Caco-2 (cell line): ENCODE measurements at places on chromosomes 2 and 18.
A peak's percentile ranks its signal among the peaks of the same experiment; 100 is the strongest.

GRCh38 chr18:26565514-26565913, 17.2 kb upstream of the KCTD1 start:
- DNase-seq = no peak

GRCh38 chr18:55220523-55220922, 261.3 kb upstream of the CCDC68 start:
- no peak for DNase-seq

DNA sequence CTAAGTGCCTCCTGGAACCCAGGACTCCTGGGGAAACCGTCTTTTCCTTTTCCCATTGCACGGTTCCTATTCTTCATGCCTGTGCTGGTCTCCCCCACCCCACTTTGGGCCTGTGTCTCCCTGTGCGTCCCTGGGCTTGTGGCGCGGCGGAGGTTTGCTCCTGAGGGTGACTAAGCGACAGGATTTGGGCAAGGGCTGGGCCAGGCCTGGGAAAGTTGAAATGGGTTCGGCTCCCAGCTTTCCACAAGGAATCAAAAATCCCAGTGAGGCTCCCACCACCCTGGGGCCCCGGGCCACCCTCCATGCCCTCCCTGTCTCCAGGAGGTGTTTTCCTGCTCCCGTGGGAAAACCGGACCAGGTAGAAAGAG, 197.6 kb downstream of the NDUFA10 start:
- DNase-seq = no peak

GRCh38 chr2:188416367-188416766, 124.7 kb downstream of the GULP1 start:
- no peak for DNase-seq

GRCh38 chr2:209383212-209383611, 40.6 kb upstream of the MAP2 start:
- DNase-seq = no peak

- DNase-seq = peak; percentile 79
Observed at GRCh38 chr2:185291035-185291647, 447.5 kb upstream of the FSIP2 start.

GRCh38 chr2:144624451-144624850, 104.5 kb upstream of the ZEB2 start:
- no peak for DNase-seq

DNA sequence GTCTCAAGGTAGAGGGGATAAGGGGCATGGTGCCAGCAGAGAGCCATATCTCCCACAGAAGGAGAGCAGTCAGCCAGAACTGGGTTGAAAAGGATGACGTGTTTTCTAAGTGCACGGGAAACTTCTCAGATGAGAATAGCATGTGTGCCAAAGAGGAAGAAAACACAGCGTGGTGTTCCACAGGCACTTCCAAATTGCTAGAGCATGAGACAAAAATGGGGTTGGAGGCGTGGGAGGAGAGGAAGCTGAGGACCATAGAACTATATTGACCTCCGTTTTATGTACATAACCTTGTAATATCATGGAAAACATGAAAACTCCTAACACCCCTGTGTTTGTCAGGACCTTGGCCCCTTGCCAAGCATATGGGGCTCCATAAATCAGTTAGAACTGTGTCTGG, 682.7 kb upstream of the RAB6C start:
- DNase-seq = no peak

- DNase-seq = no peak
Observed at GRCh38 chr18:45464619-45465018, 150.7 kb upstream of the SLC14A2 start.

GRCh38 chr2:171522052-171522787, at the start of gene CYBRD1:
TSS of gene CYBRD1 (plus strand) at chr2:171522474. CDS start at chr2:171522546, 72 bp downstream.
- peak; percentile 59 for DNase-seq

DNA sequence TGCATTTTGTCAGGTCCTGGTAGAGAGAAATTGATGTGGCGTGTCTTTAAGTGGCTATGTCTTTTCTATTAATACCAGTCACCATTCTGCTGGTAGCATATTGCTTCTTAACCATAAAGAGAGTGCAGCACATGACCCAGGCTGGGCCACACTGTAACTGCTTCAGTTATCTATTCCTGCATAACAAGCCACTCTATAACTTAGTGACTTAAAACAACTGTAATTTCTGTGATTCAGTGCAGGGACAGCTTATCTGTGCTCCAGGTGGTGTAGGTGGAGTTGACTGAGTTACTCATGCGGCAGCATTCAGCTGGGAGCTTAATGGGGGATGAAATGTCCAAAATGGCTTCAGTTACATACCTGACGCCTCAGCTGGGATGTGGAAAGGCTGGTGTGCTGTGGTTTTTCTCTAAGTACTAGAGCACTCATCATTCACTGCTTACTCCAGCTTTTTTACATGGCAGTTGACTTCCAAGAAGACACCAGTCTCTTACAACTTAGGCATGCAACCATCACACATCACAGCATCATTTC, 742.4 kb downstream of the SATB2 start:
- no peak for DNase-seq

GRCh38 chr2:18401471-18401870, 159.0 kb downstream of the RDH14 start:
- DNase-seq = no peak

GRCh38 chr2:113390124-113390849, 47.2 kb upstream of the ZNG1B start:
- peak; percentile 76 for DNase-seq

GRCh38 chr2:133338224-133338623, 230.0 kb downstream of the NCKAP5 start:
- no peak for DNase-seq

DNA sequence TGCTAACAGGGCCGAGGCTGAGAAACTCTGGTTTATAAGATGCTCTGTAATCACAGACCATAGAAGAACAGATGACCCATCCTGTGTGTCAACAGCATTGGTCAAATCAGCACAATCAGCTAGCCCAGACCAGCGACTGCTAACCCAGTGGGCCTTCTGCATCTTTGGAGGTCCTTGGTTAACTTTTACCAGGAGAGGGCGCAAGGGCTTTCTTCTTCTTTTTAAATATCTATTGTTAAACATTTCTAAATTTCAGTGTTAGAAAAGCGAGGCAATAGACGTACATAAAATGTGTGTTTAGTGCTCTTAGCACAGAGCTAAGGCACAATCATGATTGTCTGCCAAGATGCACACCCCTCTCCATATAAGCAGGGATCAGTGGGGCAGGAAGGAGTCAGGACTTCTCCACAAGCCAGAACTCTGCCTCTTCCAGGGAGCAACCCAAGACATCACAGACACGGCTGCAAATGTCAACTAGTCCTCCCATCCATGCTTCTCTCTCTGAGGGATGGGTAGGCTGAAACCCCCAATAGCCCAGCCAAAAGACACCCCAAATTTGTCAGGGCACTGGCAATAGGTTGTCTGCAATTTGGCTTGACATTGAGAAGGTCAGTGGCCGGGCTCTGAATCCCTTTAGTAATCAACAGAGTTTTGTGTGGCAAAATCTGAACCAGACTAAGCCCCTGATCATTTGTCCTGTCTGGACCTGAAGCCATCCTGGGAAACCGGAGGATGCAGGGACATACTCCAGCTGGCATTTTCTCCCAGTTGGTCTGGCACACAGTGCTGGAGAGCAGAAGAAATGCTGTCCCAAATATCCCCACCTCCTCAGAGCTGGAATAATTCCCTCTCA, 188.2 kb downstream of the BCL2 start:
- no peak for DNase-seq

GRCh38 chr18:29449424-29449823, 1272.5 kb upstream of the CDH2 start:
- no peak for DNase-seq

- DNase-seq = peak; percentile 59
Observed at GRCh38 chr2:64143169-64144056, 807 bp downstream of the PELI1 start.

DNA sequence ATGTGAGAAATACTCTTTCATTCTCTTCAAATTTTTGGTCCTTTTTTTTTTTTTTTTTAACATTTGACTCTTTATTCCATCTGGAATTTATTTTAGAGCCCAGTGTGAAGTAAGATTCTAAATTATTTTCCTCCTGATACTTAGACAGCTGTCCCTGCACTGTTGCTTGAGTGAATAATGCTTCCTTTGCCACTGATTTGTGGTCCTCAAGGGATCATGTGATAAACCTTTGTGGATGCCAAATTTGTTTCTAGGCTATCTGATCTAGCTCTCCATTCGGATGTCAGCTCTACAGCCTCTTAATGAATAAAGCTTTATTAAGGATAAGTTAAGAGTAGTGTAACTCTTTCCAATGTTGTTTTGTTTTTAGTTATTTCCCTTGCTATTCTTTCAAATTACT, 142.3 kb downstream of the SMAD7 start:
- no peak for DNase-seq

GRCh38 chr2:187435078-187435477, 13.0 kb downstream of the CALCRL start:
- DNase-seq = no peak

GRCh38 chr2:40371525-40372282, 80.2 kb downstream of the SLC8A1 start:
- DNase-seq = no peak

GRCh38 chr2:196220671-196221070, 49.3 kb upstream of the STK17B start:
- DNase-seq = no peak

GRCh38 chr18:79537758-79538157, 141.8 kb upstream of the CTDP1 start:
- no peak for DNase-seq

DNA sequence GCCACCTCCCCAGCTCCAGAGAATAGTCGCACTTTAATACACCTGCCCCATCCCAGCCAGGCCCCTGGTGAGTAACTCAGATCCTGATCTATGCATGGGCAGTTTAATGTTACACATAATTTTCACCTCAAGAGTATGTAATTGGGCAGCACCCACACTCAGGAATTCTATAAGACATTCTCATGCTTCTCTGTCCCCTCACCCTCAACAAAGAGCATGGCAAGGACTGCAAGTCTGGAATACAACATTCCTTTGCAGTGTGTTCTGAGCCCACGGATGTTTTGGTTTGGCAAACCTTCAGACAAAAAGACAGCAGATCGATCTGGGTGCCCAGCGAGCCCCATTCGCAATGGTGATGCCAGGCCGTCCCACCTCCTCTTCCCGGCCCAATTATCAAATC, 4.9 kb upstream of the SLC14A1 start:
- DNase-seq = no peak

- DNase-seq = no peak
Observed at GRCh38 chr2:188203776-188204175, 87.9 kb upstream of the GULP1 start.

DNA sequence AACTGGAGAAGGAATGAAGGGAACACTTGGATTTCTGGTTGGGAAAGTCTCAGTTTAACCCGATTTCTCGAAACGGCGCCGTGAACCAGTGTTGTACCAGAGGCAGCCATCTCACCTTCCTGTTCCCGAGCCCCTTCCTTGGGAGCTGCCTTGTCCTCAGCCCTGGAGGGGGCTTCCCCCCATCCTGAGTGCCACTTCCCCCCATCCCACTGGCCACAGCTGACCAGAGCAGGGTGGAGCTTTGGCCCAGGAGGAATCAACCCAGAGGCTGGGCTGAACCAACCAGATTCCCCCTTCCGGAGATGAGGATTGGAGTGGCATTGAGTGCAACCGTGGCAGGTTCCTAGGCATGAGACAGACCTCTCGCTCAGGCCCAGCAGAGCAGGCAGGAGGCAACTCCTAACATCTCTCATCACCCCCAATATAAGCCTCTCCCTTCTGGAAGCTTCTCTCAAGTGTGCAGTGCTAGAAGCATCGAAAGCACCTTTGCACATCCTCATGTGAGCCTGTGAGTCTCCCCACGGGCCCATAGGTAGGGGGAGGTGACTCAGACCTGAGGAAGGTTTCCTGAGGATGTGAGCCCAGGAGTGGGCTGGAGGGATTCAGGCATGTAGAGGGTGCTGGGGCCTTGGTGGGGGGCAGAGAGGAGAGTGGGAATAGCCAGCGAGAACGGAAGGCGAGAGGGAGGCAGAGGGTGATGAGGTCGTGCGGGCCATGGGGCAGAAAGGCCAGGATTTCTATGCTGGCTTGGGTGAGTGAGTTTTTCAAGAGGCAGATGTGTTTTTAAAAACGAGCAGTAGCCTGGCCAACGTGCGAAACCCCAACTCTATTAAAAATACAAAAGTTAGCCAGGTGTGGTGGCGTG, 11.9 kb downstream of the NGEF start:
- no peak for DNase-seq
